SJCRH30 (cell line): ENCODE measurements at places on chromosomes 11 and 22. TPM values are rescaled to one million over a fixed set of nuclear protein-coding genes. Genes with fewer than 3 reads are reported as not detected.

- peak; percentile 38 for DNase-seq
Observed at GRCh38 chr22:48702573-48703264, 1125.0 kb downstream of the BRD1 start.

ABCC8 gene
- not detected in 2 replicates for total RNA-seq

GRCh38 chr11:96267496-96268032, 75.4 kb downstream of the MAML2 start:
- no peak for DNase-seq

GRCh38 chr11:129295746-129296145, 79.9 kb upstream of the BARX2 start:
- DNase-seq, result no peak

DNA sequence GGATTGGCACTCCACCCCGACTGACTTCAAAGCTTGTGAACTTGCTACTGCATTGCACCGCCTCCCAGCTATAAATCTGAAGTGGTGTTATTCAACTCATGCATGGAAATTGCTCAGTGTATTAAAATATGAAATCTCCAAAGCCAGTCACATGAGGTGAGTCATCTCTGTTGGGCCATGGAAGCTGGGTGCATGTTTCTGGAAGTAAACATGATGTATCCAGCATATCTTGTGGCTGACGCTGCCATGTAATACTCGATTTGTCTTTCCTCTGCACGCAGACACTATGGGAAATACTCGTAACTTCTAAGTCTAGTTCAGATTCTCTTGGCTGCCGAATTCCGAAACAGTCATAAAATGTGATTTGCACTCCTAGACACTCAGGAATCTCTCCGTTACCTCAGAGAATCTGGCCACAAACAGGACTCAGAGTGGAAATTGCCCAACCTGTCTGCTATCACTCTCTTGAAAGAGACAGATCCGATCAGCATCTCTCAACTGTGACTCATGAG, 154.9 kb upstream of the MPPED2 start:
- DNase-seq, result no peak

ME3 gene
- not detected in 2 replicates for total RNA-seq

OR52I1 gene
- total RNA-seq, result not detected in 2 replicates

DNA sequence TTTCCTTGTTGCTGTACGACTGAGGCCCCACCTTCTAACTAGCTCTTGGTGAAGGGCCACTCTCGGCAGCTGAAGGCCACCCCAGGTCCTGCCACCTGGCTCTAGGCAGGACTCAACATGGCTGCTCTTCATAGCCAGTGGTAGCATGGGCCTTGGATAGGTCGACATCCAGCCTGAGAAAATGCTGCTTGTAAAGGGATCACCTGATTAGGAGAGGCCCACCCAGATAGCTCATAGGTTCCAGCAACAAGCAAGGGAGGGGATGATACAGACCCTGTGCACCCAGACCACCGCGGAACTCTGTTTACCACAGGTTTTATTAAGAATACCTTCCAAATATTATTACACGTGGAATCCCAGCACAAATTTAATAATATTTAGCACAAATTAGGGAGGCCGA, 341.4 kb downstream of the BRD1 start:
- DNase-seq, result no peak

OR51A7 gene
- not detected in 2 replicates for total RNA-seq

DNA sequence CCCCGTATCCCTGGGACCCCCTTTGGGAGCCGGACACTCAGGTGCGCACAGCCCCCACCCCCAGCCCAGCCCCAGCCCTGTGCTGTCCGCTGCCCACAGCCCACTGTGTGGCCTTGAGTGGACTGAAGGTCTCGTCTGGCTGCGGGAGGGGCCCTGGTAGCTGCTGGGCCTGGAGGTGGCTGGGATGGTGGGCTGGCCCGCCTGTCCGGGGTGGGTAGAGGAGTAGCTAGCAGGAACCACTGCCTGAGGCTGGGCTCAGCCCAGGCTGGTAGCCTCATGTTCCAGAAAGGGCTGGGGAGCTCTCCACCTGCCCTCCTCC, 4.6 kb upstream of the MUC6 start:
- no peak for DNase-seq

LRP4 gene
- total RNA-seq, result 6.6 and 6.8 TPM in 2 replicates
